ENCODE measurements at places on chromosomes 12 and 14. TPM values are rescaled to one million over a fixed set of nuclear protein-coding genes. Genes with fewer than 3 reads are reported as not detected.

Gene KLHDC2
- total RNA-seq, result 58.9 TPM

Gene SDR9C7
- 0.18 TPM for total RNA-seq

Gene FCF1
- 43.0 TPM for total RNA-seq

DNA sequence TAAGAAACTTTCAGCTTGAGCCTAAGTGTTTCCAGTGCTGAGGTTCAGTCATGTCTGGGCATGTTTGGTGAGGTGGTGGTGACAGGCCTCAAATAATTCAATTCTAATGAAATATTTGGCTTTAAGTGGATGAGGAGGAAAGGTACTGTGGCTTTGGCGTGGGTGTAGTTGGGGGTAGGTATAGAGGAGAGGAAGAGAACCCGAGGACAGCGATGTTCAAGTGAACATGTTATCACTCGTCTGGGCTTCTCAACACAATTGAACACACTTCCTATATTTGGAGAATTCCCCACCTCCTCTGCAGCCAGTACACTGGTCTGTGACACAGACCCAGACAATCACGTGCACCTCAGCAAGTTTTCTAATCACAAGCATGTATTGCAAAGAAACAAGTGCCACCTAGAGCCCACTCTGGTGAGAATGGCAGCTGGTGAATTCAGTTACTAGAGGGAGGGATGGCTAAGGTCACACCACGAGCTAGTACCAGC lies 53.0 kb downstream of the IFNG-AS1 start:
- DNase-seq, result no peak

GRCh38 chr14:27242874-27243273 lies 645.0 kb upstream of the NOVA1 start:
- no peak for DNase-seq
